ENCODE measurements at places on chromosomes 16 and 17.

GRCh38 chr16:69794486-69794885 is 32.4 kb downstream of the WWP2 start:
- DNase-seq: no peak

GRCh38 chr17:42950044-42950783 is 14.0 kb downstream of the AARSD1 start:
- no peak for DNase-seq

DNA sequence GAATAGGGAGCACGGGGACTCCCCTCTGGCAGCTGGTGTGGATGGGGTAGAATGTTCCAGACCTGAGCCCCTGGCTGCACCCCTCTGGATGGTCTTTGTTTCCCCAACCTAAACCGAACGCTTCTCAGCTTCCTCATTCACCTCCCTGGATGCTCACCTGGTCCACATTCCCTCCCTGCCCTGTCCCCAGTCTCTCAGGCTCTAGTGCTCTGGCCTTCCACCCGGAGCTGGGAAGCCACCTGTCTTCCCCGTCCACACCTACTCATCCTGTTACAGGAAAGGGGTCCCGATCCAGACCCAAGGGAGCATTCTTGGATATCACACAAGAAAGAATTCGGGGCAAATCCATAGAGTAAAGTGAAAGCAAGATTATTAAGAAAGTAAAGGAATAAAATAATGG is 73.5 kb downstream of the CYLD start:
- no peak for DNase-seq

DNA sequence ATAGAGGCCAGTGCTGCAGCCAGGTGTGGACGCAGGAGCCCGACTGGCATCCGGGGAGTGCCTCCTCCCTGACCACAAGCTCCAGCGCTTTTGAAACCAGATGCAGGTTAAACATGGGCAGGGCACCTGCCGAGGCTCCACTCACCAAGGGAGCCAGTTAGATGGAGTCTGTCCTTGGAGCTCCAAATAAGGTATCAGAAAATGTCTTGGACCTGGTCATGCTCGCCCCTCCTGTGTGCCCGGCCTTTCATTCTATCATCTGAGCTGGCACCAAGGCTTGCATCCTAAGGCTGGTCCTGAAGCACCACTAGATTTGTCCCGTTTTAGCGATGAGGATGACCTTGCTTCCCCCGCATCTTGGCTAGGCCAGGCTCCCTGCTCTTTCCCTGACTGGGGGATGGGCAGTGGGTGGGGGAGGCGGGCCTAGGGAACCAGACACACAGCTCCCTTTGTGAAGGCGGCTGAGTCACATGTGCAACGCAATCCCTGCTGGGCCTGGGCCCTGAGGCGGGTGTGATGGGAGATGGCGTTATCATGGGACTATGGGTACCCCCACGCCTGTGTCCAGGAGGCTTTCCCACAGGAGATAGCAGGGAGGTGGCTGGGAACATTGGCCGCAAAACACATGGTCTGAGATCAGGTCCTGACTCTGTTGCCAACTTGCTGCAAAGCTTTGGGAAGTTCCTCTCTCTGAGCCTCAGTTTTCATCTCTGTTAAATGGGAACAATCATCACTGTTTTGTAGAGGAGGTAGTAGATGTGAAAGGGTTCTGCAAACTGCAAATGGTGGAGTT is 5.0 kb upstream of the ADGRG1 start:
- no peak for DNase-seq

DNA sequence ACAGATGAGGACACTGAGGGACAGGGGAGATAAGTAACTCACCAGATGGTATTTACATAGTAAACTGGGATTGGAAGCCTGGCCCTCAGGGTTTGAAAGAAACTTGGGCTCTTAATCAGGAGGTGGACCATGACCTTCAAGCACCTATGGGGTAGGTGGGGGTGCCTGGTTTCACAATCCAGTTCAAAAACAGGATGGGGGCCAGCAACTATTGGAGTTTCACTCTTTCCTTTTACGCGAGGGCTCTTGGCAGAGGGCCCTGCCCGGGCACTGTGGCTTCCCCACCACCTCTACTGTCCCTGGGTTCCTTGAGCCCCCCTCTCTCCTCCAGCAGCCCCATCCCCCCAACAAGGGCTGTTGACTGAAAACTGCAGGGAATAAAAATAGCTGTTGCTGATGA is 11.3 kb upstream of the PRR29 start:
- no peak for DNase-seq

DNA sequence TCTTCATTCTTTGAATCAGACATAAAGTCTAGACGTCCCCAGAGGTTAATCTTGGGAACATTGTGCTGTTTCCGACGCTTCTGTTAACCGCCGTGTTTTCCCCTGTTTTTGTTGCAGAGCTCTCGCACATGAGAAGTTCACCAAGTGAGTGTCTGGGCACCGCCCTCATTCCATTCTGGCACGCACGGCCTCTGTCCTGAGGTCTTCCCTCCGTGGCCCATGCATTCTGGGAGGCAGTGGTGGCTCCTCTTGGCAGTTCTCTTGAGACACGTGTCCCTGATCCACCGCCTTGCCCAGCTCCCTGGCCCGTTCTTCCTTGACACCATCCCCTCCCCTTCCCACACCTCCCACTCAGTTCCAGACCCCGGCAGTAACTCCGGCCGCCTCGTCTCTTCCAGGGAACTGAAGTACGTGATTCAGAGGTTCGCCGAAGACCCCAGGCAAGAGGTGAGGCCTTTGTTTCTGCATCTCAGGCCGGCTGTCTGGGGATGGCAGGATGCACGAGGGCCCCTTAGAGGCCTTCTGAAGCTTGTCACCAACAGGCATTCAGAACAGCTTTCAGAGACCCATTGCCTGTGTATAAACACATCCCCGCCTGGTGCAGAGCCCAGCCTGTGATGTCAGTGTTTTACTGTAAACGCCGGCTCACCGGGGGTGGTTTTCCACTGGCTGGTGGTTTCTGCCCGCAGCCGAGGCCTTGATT is 85.9 kb upstream of the PLCG2 start:
- DNase-seq: no peak

GRCh38 chr16:66927918-66928649 is 2.7 kb upstream of the RRAD start:
- no peak for DNase-seq

DNA sequence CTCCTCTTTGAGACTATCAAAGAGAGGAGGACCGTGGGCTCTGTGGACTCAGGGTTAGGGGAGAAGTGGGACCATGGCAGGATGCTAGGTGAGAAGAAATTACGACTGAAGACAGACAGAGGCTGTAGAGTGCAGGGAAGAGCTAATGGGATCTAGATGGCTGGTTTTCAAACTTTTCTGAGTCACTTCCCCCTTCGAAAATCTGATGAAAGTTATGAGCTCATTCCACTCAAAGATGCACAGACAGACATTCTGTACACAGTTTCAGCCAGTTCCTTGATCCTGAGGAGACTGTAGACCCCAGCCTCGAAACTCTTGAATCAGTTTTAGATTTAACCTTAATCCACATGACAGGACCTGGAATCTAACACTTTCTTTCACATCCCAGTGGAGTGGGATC is 40.7 kb downstream of the RGS9 start:
- DNase-seq: no peak

DNA sequence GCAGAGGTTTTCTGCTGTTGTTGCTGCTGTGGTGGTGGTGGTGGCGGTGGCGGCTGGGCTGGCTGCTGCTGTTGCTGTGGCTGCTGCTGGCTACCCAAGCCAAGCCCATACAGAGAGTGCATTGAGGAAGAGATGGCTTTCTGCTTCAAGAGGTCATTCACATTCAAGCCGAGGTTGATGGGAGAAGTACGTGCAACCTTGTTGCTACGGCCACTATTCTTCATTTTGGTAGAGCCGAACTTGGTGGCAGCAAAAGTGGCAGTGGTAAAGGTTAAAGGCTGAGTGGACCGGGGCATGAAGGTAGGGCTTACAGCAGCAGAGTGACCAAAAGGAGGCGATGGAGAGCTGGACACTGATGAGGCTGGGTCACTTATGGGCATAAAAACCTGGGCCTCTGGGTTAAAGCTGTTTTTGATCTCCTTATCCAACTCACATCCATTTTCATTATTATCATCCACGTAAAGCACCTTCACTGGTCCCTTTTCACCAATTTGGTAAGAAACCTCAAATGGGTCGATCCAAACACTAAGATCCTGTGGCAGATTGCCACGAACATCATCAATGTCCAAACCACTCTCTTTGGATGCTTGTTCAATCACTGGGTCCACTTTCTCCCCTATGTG is 2.8 kb downstream of the TOB1 start:
- DNase-seq: no peak

DNA sequence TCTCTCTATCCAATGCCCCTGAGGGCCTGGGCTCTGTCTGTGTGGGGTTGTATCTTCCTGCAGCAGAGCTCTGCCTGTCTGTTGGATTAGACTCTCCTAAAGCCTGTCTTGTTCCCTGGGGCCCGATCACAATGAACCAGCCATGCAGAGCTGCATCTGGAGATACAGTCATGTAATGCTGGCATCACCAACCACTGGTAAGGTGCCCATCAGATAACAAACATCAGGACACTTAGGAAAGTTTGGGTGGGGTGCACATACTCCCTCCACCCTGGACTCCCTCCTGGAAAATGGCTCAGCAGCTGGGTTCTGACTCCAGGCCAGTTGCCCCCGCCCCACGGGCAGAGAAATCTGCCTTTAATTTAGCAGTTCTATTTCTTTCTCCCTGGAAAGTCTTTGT is 61.3 kb upstream of the BRD7 start:
- no peak for DNase-seq

- no peak for DNase-seq
These were observed 8.0 kb downstream of the AHSP start for GRCh38 chr16:31535737-31536136.

- peak; percentile 98 for DNase-seq
These were observed 7.3 kb downstream of the SLC22A31 start for GRCh38 chr16:89192956-89193575.

DNA sequence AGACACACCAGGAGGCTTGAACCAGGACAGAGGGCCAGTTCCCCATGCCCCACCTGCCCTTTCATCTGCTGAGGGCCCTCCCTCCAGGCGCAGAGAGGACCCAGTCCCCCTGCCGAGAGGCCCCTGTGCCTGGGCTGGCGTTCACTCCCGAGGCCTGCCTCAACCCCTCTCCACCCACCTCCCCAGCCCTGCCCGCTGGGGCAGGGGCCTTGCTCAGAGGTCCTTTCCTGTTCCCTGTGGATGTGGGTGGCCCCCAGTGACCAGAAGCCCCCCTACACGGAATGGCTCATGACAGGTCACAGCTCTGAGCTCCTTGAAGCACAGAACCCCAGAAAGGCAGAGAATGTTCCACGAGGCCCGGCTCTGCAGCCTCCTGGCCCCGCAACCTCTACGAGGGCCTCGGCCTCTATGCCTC is 6.7 kb downstream of the TMC6 start:
- no peak for DNase-seq

GRCh38 chr16:61371881-61372280 is 664.4 kb downstream of the CDH8 start:
- no peak for DNase-seq

- no peak for DNase-seq
These were observed 4.7 kb downstream of the UMOD start for GRCh38 chr16:20347666-20348364.

- no peak for DNase-seq
These were observed 10.2 kb downstream of the NOG start for GRCh38 chr17:56603486-56604238.

DNA sequence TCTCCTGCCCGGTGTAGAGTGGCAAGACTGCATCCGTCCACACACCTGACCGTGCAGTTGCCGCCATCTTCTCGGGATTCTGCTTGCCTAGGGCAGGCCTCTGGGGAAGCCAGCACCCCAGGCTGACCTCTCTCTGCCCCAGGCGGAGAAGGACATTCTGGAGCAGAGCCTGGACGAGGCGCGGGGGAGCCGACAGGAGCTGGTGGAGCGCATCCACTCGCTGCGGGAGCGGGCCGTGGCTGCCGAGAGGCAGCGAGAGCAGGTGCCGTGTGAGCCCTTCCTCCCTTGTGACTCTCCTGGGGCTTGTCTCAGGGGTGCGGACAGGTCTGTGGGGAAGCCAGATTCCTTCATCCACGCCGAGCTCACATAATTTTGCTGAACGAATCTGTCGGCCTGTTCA is 19.8 kb downstream of the CARD14 start:
- DNase-seq: no peak

DNA sequence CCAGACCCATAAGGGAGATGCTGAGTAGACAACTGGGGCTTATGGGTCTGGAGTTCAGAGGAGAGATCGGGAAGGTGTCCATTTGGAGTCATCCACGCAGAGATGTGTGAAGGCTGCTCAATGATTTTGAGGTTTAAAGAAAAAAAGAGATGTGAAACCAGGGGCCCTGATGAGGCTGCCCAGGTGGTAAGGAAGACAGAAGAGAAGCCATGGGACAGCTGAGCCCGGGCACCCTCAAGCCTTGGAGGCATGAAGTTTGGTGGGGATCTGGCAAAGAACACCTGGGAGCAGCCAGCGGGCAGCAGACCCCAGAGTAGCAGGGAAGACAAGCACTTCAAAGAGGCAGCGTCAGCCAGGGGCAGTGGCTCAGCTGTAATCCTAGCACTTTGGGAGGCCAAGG is 20.8 kb upstream of the MYO15B start:
- DNase-seq: no peak

GRCh38 chr16:84700446-84701300 is 873 bp downstream of the USP10 start:
- DNase-seq: peak; percentile 49

DNA sequence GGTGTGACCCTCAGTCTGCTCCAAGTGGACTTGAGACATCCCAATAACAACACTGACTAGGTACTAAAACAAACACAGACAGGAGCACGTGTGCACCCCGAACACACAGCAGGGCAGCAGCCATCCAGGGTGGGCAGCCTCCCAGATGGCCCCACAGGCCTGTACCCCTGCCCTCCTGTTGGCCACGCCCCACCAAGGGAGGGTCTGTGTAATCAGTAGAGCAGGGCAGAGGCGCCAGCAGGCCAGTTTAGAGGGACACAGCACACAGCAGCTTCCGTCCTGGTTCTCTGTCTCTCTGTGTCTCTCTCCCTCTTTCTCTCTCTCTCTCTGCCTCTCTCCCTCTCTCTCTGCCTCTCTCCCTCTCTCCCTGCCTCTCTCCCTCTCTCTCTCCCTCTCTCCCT is 21.4 kb downstream of the ACTG1 start:
- DNase-seq: no peak

DNA sequence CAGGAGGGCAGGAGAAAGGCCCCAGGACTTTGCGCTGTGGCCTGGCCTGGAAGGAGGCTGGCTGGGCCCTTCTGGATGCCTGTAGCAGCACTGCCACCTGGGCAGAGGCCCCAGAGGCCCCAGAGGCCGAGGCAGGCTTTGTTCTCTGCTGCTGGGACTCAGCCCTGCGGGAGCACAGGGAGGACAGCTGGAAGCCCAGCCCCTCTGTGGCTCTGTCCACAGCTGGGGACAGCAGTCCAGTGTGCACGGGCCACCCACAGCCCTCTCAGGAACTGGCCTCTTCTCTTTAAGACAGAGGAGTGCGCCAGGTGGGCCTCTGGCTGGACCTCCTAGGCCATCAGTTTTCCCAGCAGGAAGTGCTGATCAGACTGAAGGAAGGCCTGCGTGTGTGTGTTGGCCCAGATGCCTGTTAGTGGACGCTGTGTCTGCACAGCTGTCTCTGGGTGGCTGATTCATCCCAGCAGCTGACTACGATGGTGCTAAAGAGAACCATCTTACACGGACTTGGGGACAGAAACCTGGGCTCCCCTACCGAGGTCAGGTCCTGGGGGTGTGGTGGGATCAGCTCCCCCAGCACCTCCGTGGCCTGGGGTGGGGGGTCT is 26.9 kb upstream of the ZNF750 start:
- DNase-seq: no peak

Measured in HuH-7 (cell line).